ENCODE measurements at places on chromosomes 11 and 22.

DNA sequence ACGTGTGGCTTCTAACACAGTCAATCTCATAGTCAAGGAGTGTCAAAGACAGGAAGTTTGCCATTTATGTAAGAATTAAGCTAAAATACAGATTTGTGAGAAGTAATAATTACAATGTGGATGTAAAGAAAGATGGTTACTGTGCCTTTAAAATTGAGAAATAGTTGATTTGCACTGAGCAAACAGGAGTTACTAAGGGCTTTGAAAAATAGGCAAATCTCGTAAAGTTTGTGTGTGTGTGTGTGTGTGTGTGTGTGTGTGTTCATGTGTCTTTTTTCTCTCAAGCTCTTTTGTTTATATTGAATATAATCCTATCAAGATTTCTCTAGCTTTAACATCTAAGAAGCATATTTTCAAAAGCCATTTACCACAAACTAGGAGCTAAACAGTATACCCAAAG is 2284.5 kb downstream of the LRRC4C start:
- DNase-seq = no peak

DNA sequence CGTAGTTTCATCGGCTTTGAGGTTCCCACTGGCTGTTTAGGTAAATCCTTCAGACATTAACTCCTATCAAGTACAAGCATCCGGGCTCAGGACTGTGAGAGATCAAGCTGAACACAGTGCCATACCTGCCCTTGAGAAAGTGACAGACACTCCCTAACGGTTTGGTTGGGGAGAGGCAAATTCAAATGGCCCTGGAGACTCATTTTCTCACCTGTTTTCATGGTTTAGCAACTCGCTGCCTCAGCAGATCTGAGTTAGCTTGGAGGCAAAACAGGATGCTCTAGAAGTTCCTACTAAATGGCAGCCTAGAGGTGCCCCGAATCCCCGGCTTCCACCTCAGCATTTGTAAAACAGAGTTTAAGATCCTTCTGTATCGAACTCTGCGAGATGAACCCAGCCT is 3.6 kb upstream of the FBXO3 start:
- no peak for DNase-seq

GRCh38 chr11:101341578-101341977 is 212.0 kb upstream of the PGR start:
- no peak for DNase-seq

- no peak for DNase-seq
These were observed 907.7 kb downstream of the BRD1 start for GRCh38 chr22:48919851-48920589.

DNA sequence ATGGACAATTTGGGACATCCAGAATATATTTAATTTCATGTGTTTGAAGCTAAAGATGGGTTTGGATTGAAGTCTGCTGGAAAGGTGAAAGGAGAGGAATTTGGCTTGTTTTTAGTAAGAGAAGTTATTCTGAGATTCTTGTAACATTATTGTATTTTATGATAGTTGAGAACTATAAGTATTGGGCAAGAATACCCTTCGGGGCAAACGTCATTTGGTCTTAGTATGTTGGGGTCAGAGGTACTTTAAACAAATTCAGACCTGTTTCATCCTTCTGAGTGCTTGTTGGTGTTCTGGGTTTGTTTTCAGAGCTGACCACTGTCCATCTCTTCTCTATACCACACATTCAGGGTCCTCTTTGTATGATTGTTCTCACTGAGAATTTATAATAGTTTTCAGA is 19.5 kb downstream of the PANX1 start:
- DNase-seq = no peak

DNA sequence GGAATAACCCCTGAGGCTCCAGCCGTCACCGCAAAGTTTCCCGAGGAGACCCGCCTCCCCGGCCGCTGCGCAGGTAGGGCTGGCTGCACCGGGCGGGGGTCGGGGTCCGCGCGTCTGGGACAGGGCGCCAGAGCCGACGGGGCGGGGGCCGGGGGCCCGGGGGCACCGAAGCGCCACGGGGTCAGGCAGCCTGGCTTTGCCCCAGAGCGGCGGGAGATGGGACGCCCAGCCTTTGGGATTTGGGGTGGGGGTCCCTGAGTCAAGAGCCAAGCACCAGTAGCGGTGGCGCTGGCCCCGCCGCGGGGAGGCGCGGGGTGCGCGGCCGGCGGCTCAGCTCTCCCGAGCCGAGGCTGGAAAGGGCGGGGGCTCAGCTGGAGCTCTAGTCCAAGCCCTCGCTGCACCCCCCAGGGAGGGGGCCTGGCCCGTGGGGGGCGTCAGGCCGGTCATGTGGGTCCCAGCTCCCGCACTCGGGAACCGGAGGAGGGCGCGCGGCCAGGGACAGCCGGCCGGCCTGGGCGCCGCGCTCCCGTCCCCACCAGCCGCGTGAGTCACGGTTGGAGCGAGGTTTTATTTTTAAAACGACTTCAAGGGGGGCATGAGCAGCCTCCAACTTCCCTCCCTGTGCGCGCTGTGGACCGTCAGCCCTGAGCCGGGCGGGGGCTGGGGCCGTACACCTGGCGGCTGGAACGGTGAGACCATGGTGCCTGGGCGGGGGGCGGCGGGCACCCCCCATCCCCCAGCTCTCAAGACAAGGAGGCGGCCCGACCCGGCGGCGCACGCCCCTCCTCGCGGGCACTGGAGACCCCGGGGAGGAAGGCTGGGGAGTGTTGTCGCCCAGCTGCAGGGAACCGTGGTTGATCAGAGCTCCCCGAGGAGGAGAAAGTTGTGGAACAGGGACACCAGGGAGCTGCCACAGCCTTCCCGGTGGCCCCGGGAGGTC is 626 bp downstream of the FLRT1 start:
- peak; percentile 90 for DNase-seq
